ENCODE measurements at places on chromosomes 13 and 19.

DNA sequence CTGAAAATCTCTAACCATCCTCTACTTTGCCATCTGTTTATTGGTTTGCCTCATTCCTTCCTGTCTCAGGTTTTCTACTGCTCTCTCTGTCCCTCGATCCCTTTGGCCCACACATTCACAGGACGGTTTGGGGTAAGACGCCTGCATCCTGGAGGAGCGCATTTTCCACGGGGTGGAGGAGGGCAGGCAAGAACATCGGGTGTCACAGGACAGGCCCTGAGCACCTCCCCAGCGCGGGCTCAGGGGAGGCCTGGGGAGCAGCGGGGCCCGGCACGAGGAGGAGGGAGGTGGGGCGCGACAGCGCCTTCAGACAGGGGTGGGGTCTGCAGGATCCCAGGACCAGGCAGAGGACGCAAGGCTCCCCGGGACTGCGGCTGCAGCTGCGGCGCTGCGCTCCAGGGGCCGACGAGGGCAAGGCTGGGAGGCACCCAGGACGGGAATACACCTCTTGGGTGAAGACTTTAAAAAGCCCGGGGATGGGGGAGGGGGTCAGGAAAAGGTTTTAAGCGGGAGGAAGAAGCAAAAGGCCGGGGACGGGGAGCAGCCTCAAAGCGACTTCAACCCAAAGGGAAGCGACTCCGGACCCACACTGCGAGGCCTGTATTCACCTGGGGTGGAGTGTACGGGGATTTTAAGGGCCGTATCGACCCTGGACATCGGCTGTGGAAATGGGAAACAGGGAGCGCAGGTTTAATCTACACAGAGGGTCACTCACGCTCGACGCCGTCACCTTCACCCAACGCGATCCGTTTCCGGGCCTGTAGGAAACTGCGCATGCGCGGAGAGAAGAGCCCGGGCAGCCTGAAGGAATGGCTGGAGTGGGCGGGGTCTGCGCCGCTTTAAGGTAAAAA is at the start of gene ZNF415:
Gene ZNF415 (minus strand): TSS at position 770 of the 851 bp plus-strand sequence. CDS start 10,234 bp downstream, outside the sequence.
- no peaks in the 10 kb centered on the region for H3K36me3 ChIP-seq
- peaks cover 15% of the 10 kb centered on the region for H3K4me1 ChIP-seq

DNA sequence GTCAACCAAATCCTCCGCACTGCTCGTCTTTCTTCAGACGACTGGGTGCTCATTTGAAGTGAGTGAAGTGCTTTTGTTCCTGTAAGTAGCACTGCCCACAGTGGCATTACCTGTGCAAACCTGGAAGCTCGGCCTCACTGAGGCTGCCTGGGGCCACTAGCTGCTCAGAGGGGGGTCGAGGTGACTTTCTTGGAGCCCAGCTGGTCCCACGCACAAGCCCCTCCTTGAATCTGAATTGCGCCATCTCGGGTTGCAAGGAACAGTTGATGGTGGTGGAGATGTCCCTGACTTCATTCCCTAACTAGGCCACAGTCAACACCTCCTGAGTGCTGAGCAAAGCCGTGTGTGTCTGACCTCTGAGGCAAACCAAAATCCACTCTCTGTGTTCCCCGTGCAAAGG is 79.3 kb upstream of the GPR183 start:
- H3K36me3 ChIP-seq: no peaks in the 10 kb centered on the region
- no peaks in the 10 kb centered on the region for H3K4me1 ChIP-seq
- DNase-seq: no peak
- H3K27me3 ChIP-seq: no peaks in the 10 kb centered on the region
- H3K4me3 ChIP-seq: no peak overlapping the region

DNA sequence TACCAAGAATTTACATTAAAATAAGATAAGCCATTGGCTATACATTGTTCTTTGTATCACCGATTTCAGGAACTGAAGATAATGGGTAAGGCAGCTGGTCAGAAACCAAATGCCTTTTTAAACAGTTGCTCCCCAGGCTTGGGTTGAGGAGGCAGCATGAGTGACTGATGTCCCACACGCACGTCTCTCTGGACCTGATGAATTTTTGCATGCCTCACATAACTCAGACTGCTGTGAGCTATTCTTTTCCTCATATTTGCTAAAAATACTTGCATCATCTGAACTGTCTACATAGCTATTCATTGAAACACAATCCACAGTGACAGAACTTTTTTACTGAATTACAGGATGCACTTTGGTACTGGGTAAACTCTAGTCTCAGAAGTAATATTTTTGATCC is 123.6 kb upstream of the MAB21L1 start:
- no peaks in the 10 kb centered on the region for H3K4me1 ChIP-seq
- no peak overlapping the region for H3K4me3 ChIP-seq
- DNase-seq: no peak
- H3K27me3 ChIP-seq: no peaks in the 10 kb centered on the region

GRCh38 chr19:45179072-45179891 is 698 bp downstream of the BLOC1S3 start:
- H3K27me3 ChIP-seq: no peaks in the 10 kb centered on the region
- peak overlapping the region; percentile 78 for H3K4me3 ChIP-seq
- no peak for DNase-seq
- peaks cover 11% of the 10 kb centered on the region for H3K36me3 ChIP-seq

GRCh38 chr19:40629346-40629745 is 28.2 kb downstream of the LTBP4 start:
- H3K36me3 ChIP-seq: no peaks in the 10 kb centered on the region
- H3K4me1 ChIP-seq: no peaks in the 10 kb centered on the region
- no peak overlapping the region for H3K4me3 ChIP-seq
- H3K27ac ChIP-seq: no peak overlapping the region

DNA sequence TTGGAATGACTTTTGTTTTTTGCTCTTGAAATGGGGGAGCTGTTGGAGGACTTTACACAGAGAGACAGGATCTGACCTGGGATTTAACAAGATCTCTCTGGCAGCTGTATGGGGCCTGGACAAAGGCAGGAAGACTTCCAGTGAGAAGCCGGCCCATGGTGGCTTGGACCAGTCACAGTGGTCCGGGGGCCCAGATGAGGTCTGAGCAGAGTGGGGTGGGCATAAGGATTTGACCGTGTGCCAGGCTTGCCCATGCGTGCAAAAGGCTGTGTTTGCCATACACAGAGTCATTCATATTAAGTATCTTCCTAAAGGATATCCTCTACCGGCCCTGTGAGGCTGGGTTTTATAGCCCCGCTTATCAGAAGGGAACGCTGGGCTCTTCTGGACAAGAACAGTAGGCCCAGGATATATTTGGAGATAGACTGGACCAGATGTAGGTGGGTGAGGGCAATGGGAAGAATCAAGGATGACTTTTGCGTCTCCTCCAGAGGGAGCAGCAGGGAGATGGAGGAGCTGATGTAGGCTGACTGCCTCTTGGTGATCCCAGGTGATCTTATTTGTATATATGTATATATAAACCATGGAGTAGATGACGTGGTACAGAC is 4.1 kb downstream of the SPACA6 start:
- no peaks in the 10 kb centered on the region for H3K27me3 ChIP-seq
- no peak overlapping the region for H3K27ac ChIP-seq
- DNase-seq: no peak
- H3K4me3 ChIP-seq: no peak overlapping the region
- H3K4me1 ChIP-seq: peaks cover under 1% of the 10 kb centered on the region

- no peaks in the 10 kb centered on the region for H3K27me3 ChIP-seq
- H3K4me1 ChIP-seq: no peaks in the 10 kb centered on the region
- H3K36me3 ChIP-seq: no peaks in the 10 kb centered on the region
- no peak for DNase-seq
These were observed 15.8 kb upstream of the OR7A17 start for GRCh38 chr19:14901675-14902260.

- no peaks in the 10 kb centered on the region for H3K27me3 ChIP-seq
- H3K36me3 ChIP-seq: peaks cover 67% of the 10 kb centered on the region
- no peak overlapping the region for H3K4me3 ChIP-seq
These were observed 73.8 kb downstream of the MAP4K1 start for GRCh38 chr19:38543807-38544568.
